ENCODE measurements at places on chromosomes 1 and 21.

DNA sequence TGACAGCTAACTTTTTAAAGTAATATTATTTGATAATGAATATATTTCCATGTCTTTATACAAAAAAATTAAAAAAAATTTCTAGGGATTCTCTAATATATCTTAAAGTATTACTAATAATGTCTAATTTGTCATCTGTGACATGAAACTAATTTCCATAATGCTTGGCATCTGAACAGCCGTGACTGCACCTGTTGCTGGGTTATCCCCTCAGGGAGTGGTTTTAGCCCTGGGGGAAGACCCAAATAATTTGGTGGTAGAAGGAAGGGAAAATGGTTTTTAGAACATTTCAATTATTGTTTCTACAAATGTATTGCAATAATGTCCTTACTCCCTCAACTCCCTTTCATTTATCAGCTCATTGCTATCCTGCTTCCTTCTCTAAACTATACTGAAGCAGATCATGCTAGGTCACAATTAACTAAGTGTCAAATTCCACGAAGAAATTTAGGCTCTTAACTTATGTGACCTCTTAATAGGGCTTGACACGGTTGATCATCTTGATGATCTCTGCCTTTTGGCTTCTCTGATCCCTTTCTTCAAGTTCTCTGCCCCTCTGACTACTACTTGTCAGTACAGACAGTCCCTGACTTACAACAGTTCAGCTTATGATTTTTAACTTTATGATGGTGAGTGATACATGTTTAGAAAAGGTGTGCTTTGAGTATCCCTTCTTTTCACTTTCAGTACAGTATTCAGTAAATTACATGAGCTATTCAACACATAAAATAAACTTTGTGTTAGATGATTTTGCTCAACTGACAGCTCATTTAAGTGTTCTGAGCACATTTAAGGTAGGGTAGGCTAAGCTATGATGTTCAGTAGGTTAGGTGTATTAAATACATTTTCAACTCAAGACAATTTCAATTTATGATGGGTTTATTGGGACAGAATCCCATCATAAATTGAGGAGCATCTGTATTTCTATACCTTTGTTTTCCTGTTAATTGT is 26.4 kb upstream of the DPH5 start:
- no peak for DNase-seq

GRCh38 chr1:119594376-119594775 is 53.7 kb downstream of the ZNF697 start:
- DNase-seq, result no peak

DNA sequence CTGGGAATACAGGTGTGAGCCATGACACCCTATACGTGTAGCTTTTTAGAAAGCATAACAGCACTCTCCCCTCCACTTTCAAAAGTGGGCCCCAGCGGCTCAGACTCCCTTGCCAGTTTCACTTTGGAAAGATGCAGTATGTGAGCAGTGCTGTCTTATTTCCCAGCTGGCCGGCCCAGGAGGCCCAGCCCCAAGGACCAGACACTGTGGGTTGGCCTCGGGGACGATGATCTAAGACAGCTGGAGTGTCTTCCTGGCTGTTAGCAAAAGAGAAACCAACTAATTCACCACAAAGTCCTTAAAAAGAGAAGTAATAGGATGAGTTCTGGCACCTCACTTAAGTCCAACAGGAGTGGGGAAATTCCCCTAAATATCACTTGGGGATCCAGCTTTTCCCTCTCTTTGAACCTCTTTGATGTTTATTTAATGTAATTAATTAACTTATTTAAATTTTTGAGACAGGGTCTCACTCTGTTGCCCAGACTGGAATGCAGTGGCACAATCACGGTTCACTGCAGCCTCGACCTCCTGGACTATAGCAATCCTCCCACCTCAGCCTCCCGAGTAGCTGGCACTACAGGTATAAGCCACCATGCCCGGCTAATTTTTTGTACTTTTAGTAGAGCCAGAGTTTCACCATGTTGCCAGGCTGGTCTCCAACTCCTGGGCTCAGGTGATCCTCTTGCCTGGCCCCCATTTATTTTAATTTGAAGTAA is 17.6 kb upstream of the CLIC4 start:
- DNase-seq, result no peak

DNA sequence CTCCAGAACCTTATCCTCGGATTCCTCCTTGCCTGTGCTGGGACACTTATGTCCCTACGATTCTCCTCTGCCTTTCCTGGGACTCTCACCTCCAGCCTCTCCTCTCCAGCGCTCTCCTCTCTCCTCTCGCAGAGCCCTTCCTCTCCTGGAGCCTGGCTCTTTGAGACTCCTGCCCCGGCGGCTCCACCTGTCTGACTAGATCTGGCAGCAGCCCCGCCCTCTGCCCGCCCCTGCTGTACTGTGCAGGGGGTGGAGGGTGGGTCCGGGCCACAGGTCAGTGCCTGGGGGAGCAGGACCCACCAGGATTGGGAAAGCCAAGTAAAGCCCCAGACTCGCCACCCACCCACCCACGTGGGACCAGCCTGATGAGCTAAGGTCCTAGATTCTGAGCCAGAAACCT is 1.6 kb downstream of the ELOVL1 start:
- DNase-seq, result no peak

DNA sequence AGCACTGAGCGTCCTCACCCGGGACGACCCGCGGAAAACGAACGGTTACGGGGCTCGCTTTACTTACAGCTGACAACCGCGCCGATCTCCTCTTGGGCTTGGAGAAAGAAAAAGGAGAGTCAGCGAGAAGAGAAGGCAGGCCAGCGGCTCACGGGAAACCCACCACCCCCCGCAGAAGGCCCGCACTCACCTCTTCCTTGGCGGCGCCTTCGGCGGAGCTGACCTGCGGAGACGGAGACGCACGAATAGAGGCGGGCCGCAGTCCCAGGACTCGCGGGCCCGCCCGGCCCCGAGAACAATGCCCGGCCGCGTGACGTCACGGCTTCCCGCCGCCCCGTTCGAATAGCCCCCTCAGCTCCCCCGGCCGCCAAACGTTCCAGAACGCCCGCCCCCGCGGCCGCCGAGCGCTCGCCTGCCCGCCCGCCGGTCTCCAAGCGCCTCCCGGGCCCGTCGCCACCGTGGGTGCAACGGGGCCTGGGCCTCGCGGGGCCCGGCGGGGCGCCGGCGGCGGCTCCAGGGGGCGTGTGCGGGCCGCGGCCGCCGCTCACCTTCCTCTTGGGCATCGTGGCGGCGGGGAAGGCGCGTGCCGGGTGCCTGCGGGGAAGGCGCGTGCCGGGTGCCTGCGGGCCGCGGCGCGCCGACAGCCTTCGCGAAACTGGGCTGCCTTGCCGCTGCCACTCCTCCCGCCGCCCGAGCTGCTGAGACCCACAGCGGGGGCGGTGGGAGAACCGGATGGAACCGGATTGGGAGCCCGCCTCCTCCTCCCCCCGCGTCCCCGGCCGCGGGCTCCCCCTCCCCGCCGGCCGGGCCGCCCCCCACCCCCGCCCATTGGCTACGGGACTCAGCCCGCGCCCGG is at the start of gene HMGN1:
TSS of gene HMGN1 (minus strand) at position 734 of the 856 bp plus-strand sequence. CDS start at position 563, 171 bp downstream.
- DNase-seq, result peak; percentile 82

GRCh38 chr1:207393610-207394009 is 60.5 kb upstream of the CR2 start:
- no peak for DNase-seq

DNA sequence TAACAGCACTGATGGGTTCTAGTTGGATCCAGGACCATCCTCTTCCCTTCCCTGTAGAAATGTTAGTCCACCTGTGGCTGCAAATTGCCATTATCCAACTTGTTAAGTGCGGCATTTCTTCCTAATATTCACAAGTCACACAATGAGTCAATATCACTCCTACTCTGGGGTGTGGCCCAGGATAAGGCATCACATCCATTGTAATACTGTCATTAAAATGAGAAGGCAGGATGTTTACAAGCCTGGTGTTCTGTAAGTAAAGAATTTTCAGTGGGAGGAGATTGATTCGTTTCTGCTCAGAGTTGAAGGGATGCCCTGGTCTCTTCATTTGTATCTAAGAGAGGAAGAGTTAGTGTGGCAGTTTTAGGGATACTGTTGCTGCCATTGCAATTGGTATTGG is 18.1 kb upstream of the ARHGAP29 start:
- DNase-seq, result no peak

DNA sequence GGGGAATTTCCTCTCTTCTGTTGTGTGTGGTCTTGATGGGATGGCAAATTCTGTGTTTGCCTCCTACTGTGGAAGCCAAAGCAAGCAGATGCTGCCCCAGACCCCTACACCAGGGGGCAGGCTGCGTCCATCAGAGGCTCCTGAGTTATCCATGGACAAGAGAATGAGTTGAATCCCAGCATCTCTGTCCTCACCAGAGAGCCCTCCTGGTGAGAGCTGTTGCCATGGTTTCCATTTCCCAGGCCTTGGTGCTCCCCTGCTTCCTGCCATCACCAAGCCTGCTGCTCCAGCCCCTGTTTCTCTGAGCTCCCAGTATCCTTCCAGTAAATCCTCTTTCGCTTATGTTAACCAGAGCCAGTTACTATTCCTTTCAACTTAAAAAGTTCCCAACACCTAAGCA is 20.4 kb upstream of the GNG12 start:
- no peak for DNase-seq

DNA sequence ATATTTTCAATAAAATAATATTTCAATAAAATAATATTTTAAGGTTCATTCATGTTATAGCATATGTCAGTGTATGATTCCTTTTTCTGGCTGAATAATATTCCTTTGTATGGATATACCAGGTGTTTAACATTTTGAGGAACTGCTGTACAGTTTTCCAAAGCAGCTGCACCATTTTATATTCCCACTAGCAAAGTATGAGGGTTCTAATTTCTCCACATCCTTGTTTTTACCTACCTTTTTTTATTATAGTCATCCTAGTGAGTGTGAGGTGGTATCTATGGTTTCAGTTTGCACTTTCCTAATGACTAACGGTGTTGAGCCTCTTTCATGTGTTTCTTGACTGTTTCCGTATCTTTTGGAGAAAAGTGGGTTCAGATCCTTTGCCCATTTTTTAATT is 5.2 kb downstream of the DEGS1 start:
- DNase-seq, result no peak

DNA sequence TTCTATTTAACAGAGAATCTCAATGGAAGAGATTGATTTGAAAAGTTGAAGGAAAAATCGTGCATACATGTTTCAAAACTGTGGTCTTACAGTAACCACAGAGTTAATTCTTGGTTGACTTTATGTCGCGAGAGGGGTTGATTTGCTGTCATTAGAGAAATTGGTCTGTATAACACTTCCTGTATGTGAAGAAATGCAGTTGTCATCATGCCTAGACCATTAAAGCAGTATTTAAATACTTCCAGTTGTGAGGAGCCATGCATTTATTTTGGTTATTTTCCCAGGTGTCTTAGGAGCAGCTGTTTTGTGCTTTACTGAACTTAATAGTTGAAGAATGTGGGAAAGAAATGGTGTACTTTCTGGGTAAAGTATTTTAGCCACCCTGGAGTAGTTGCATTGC is 76.2 kb downstream of the NFIA start:
- DNase-seq, result no peak

DNA sequence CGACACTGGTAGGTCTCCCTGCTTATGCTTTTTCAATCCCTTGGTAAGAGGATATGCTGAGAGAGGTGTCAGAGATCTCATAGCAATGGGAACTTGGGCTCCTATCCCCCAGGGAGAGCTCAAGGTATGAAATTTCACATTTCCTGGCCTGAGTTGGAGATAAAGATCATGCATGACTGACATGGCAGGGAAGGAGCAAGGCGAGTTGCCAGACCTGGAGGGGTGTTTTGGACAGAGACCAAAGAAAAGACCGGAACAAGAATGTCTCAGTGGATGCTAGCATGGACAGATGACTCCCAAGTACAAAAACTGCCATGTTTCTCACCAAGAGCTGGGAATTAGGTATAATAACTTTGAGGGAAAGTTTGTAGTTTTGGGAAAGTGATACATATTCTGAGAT is 334.1 kb upstream of the B3GALT2 start:
- DNase-seq, result no peak

- DNase-seq, result no peak
These were observed 26.2 kb downstream of the ERI3 start for GRCh38 chr1:44328671-44329416.

DNA sequence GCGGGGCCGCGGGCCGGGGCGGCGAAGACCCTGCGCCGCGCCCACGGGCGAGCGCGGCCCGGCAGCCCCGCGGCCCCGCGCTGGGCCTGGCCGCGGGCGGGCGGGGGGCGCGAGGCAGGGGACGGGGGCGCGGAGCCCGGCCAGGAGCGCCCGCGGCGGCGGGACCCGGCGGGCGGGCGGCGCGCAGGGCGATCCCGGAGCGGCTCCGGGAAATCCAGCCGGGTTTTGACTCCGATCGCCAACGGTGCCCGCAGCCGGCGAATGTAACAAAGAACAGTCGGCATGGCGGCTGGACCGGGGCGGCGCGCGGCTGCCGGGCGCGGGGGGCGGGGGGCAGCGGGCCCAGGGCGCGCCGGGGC is 334 bp downstream of the PRDM15 start:
- peak; percentile 69 for DNase-seq

DNA sequence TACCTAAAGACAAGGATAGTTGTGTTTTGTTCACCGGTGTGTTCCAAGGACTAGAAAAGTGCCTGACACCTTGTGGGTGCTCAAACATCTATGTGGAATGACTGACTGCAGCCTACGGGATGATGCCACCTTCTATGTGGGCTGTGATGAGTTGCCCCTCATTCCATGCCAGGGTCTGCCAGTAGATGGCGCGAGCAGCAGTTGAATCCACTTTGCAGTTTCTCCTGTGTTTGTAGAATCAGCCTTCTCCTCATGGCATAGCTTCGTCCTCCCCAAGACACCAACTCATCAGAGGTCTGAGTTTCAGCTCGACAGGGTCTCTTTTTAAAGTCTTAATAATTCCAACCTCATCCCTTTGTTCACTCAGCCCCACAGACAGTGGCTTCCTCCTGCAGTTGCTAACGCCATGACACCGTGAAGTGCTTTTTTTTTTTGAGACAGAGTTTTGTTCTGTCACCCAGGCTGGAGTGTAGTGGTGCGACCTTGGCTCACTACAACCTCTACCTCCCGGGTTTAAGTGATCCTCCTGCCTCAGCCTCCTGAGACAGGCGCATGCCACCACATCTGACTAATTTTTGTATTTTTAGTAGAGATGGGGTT is 133.7 kb downstream of the CAPN8 start:
- no peak for DNase-seq

DNA sequence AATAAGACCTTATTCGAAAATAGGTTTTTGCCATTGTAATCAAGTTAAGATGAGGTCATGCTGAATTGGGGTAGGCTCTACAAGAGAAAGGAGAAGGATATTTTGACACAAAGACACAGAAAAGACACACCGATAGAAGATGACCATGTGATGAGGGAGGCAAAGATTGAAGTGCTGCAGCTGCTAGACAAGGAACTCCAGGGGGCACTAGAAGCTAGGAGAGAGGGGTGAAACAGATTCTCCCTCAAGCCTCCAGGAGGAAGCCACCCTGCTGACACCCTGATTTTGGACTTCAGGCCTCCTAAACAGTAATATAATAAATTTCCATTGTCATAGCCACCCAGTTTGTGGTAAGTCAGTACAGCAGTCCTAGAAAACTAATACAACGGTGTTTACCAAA is 506.8 kb upstream of the CAMK1G start:
- no peak for DNase-seq

- DNase-seq, result peak; percentile 14
These were observed 722 bp downstream of the NPHP4 start for GRCh38 chr1:5991381-5992025.

GRCh38 chr1:53317646-53318539 is 10.0 kb downstream of the LRP8 start:
- no peak for DNase-seq

- no peak for DNase-seq
These were observed 559.7 kb upstream of the CAMK1G start for GRCh38 chr1:209023790-209024189.
